ENCODE measurements at places on chromosomes 4 and X. TPM values are rescaled to one million over a fixed set of nuclear protein-coding genes. Genes with fewer than 3 reads are reported as not detected.

- no peak for DNase-seq
These were observed 574 bp upstream of the MOB1B start for GRCh38 chr4:70901607-70901983.

DNA sequence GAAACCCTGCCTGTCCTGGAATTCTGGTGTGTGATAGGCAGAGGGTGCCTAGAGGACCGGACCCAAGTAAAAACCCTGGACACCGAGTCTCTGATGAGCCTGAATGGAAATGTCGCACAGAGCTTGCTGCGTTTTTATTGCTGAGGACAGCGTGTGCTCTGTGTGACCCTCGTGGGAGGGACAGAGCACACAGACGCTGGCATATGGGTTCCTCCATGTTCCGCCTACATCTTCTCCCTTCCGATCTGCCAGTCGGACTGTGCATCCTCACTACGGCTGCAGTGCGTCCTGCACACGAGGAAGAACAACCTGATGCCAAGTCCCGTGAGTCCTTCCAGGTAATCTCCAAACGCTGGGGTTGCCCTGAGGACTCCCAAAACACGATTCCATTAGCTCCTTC, 68.3 kb downstream of the AFAP1 start:
- no peak for DNase-seq

GRCh38 chr4:34679228-34679627, 1565.1 kb downstream of the ARAP2 start:
- DNase-seq: no peak

GRCh38 chr4:88286897-88287296, 2.5 kb upstream of the PPM1K start:
- DNase-seq: no peak

GRCh38 chr4:24793219-24794005, 2.0 kb upstream of the SOD3 start:
- DNase-seq: no peak

The ASMT gene
- total RNA-seq: 2.1 TPM

Measured in CD8-positive, alpha-beta memory T cell (primary cell).